ENCODE measurements at places on chromosomes 12 and 14.

GRCh38 chr14:24145690-24146452 is 539 bp downstream of the PSME2 start:
- no peak for DNase-seq

GRCh38 chr14:39102969-39103957 is at the start of gene SEC23A:
Gene SEC23A, minus strand, starts transcription at chr14:39103235. Its CDS starts 7,117 bp downstream, at chr14:39096118.
- peak; percentile 69 for DNase-seq

DNA sequence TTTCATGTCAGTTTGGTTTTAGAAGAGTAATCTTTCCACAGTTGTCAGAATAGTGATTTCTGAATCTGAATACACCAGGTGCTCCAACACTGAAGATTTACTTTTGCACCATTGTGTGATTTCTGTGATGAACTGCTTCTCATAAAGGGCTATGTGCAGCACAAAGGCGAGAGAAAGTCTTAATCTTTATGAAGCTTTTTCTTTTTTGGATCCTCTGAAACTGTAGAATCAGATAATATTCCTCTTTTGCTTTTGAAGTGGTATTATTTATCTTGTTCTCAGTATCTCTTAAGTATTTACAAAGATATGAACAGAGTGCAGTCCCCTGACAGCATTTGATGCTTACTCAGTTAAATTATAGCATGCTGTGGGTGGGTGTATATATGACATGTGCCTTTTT is 207.8 kb downstream of the NAV3 start:
- DNase-seq: no peak

DNA sequence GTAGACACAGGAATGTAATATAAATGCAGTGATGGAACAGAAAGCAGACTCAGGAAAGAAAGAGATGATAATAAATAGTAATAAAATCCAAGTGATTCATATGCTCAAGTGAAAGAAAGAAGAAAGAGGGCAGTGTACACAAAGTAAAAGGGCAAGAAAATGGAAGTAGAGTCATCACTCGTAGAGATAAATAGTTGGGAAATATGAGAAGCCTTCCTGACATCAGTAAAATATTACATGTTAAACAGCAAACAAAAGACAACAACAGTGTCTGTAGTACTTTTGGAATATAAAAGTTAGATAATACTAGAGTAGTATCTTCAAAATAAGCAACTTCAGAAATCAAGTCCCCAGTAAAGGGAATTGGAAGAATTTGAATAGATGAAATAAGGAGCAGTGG is 412.3 kb downstream of the RAD51B start:
- no peak for DNase-seq

DNA sequence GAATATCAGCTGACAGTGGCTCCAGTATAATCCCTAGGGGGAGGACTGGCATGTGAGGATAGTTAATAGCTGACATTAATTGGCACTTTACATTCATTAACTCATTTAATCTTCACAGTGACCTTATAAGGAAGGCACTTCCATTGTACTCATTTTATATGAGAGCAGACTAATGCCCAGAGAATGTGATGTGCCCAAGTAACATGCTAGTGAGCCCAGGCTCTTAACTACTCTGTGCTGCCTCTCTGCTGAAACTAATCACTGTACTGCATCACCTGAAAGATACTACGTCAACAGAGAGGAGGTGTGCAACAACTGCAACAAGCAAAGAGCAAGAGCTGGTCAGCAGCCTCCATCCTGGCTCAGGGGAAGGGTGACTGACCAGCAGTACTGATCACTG is 40.1 kb downstream of the GALNT4 start:
- no peak for DNase-seq

DNA sequence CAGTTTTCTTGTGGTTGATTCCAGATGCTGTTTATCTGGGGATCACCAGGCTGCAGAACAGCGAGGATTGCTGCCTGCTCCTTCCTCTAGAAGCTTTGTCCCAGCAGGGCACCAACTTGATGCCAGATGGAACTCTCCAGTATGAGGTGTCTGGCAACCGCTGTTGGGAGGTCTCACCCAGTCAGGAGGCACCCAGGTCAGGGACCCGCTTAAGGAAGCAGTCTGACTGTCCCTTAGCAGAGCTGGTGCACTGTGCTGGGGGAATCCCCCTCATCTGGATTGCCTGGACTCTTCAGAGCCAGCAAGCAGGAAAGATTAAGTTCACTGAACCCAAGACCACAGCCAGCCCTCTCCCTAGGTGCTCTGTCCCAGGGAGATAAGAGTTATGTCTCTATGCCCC is 1165.2 kb downstream of the FSCB start:
- DNase-seq: no peak

DNA sequence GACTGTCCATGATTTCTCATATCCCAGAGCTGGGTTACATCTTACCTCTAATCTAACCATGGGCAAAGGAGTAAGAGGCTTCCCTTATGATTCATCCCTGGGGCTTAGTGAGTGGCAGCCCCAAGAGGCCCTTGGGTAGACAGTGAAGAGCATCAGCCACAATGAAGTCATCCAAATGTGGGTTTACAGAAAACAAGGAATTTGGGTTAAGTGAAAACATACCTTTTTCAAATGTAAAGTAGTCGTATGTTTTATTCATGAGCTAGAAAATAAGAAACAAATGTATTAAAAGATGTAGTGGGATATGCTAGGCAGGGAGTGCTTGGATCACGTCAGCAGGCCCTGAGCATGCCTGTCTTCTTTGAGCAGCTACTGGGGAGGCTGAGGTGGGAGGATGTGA is 54.0 kb upstream of the ELK3 start:
- peak; percentile 10 for DNase-seq

- no peak for DNase-seq
These were observed 59.7 kb downstream of the NOVA1 start for GRCh38 chr14:26538176-26538575.

DNA sequence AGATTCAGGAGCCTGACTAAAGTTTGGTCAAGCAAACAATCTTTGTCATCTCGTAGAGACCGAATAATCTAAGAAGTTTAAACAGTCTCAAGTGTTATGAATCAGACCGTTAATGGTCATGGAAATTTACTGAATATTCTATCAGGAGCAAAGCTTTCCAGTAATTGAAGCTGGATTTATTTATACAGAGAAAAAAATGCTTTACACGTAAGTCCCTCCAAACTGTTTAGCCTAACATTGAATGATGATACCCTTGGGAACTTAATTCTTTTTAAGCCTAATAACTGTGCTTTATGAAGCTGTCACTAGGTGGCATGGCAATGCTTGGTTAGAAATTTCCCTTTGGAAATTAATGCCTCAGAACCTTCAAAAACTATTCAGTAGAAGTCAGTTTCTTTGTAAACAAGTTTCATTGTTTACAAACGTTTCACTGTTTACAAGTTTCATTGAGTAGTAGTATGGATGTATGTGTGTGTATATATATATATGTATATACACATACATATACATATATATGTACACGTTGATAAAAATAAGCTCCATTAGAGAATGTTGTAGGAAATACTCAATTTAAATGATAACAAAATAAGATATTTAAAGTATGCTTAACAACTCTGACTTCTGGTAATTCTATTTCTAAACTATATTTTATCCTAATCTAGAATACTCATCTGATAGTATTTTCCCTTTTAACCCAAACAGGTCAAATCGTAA is 32.1 kb downstream of the DEPDC4 start:
- no peak for DNase-seq

- no peak for DNase-seq
These were observed 35.1 kb downstream of the NR1H4 start for GRCh38 chr12:100508751-100509150.

DNA sequence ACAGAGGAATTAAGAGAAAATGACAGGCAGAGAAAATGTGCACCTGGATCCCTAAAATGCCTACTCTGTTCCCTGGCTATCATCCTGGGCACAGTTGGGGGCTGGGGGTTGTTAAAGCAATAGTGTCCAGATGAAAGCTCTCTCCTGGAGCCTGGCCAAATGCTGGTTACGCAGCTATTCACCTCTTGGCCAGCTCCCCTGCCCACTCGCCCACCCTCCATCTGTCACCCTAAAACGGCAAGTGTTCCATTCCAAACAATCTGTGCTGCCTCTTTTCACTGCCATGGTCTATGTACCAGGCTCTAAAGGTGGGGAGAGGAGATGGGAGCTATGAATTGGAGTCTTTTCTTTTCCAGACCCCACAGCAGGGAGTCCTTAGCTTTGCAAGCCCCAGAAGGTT is 24.7 kb upstream of the NPFF start:
- no peak for DNase-seq

DNA sequence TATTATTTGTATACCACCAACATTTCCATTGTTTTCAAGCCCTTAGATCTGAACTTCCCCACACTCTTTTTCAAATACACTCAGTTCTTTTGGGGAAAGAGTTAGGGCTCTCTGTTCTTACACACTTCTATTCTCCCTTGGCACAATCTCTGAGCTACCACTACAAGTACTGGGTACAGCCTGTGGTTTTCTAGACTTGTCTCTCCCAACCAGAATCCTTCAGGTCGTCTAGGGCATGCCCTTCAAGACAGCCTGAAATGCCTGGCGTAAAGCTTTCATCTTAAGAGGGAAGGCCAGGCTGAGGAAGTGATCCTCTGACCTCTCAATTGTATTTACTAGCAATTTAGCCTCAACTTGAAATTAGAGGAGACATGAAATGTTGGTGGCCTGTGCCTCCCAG is 1442.0 kb downstream of the AACS start:
- no peak for DNase-seq

- no peak for DNase-seq
These were observed 57.7 kb downstream of the ARF6 start for GRCh38 chr14:49950275-49951228.

GRCh38 chr12:100995771-100996170 is 201.2 kb downstream of the ANO4 start:
- no peak for DNase-seq

Data from T1000 (cell line).